ENCODE measurements at places on chromosomes 16 and 17.
A peak's percentile ranks its signal among the peaks of the same experiment; 100 is the strongest.

DNA sequence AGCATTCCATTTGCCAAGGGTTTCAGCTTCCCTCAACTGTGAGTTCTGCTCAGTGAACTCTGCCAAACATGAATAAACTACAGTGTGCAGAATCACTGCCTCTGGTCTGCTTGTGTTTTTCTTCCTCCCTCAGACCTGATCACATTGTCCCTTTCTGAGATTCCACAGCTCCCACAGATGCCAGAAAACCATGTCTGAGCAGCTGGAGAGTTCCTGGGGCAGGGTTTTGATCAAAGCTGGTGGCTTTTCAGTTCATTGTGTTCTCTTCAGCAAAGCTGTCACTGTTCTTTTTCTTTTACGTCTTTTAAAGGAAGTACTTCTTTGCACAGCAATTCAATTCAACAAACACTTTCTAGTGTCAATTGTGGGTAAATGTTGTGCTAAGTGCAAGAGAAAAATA lies 555.8 kb downstream of the RBFOX1 start:
- H3K27ac ChIP-seq = no peak overlapping the region
- H3K36me3 ChIP-seq = no peaks in the 10 kb centered on the region
- peaks cover 2% of the 10 kb centered on the region for H3K27me3 ChIP-seq

- H3K27ac ChIP-seq = peak overlapping the region; percentile 97
- H3K4me3 ChIP-seq = peak overlapping the region; percentile 95
- H3K27me3 ChIP-seq = no peaks in the 10 kb centered on the region
- peaks cover 10% of the 10 kb centered on the region for H3K36me3 ChIP-seq
- DNase-seq = no peak
Observed at GRCh38 chr16:85010446-85010930, 847 bp downstream of the ZDHHC7 start.

GRCh38 chr17:80117491-80118401 lies 16.4 kb downstream of the GAA start:
- no peaks in the 10 kb centered on the region for H3K27me3 ChIP-seq
- peaks cover 4% of the 10 kb centered on the region for H3K4me1 ChIP-seq
- DNase-seq = peak; percentile 23
- no peak overlapping the region for H3K4me3 ChIP-seq
- no peak overlapping the region for H3K27ac ChIP-seq
- peaks cover 2% of the 10 kb centered on the region for H3K36me3 ChIP-seq

GRCh38 chr17:77437017-77437416 lies 296.2 kb downstream of the SEC14L1 start:
- no peak for DNase-seq
- H3K27ac ChIP-seq = peak overlapping the region; percentile 93
- H3K4me3 ChIP-seq = peak overlapping the region; percentile 93
- no peaks in the 10 kb centered on the region for H3K27me3 ChIP-seq

All from activated naive CD8-positive, alpha-beta T cell treated with anti-CD3 and anti-CD28 coated beads, Interleukin-2, amount 10 ng/mL, durations not matched to agents 7 days and 5 days (primary cell).